ENCODE measurements at places on chromosomes 11 and 22. TPM values are rescaled to one million over a fixed set of nuclear protein-coding genes. Genes with fewer than 3 reads are reported as not detected.

GRCh38 chr11:80519596-80520506, 1079.0 kb upstream of the TENM4 start:
- DNase-seq: no peak

Gene ALG8
- total RNA-seq: 38.2 TPM

DNA sequence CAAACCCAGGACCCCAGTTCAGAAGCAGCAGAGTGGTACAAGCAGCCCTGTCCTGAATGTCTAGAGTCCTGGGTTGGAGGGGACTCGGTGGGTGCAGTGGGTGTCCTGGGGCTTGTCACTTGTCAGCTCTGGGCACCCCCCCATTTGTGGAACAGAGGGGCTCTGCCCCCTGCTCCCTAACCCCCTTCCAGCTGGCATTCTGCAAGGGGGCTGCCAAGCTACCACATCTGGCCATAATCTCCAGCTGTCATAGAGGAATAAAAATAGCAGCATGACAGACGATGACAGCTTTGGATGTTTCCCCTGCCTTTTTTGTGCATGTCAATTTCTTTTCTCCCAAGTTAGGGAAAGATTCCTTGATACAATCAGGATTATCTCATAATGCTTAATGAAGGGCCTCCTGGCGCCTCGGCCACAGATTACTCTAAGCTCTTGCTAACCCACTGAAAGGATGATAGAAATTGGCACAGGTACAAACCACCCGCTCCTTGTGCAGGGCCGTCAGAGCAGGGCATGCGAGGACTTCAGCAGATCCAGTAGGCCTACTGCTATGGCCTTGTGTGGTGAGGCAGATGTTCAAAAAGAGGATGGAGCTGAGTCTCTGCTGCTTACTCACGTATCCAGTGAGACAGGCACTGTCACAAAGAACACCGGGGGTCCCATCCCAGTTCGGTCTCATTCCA, 83.0 kb downstream of the ISX start:
- no peak for DNase-seq

Gene LSP1
- 68.0 TPM for total RNA-seq

- DNase-seq: no peak
These were observed 27.3 kb downstream of the CTR9 start for GRCh38 chr11:10778217-10778970.

Gene WT1
- 66.9 TPM for total RNA-seq

GRCh38 chr11:17013548-17014320, 480 bp downstream of the PLEKHA7 start:
- no peak for DNase-seq

DNA sequence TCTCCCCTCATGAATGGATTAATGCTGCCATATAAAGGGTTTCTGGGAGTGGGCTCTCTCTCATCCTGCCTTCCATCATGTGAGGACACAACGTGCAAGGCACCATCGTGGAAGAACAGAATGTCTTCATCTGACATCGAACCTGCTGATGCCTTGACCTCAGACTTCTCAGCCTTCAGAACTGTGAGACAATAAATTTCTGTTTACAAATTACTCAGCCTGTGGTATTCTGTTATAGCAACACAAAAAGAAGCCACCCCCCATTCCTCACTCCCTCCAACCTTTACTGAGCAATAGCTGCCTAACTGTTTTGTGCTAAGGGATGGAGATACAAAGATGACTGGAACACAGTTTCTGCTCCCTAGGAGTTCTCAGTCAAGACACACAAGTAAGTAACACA, 106.1 kb upstream of the PLET1 start:
- no peak for DNase-seq

DNA sequence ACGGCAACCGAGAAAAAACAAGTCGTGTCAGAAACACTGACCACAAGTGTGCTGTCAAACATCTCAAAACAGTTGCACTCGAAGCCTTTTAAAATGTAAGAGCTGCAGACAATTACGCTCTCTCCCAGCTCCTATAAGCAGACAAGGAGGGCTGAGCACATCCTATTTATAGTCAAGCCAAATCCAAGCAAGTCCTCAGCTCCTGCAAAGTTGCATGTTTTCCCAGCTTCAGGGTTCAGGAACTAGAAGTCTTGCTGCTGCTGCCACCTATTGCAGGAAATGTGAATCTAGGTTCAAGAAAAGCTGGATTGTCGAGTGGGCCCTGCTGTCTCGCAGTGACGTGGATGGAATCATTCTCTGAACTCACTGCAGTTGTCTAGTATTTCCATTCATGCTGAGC, 15.5 kb downstream of the EFCAB6 start:
- no peak for DNase-seq

DNA sequence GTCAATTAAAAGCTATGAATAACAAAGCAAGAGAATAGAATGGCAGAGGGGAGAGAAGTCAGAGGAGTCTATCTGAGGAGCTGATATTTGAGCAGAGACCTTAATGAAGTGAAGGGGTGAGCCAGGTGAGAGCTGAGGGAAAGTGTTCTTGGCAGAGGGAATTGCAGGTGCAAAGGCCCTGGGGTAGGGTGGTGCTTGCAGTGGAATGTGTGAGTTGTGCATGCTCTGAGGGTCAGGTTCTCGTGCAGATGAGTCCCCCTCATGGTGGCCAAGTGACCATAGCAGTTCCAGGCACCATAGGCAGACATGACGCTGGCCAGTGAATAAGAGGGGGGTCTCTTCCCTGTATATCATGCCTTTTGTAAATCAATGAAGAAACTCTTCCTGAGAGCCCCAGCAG, 58.9 kb upstream of the ALX4 start:
- DNase-seq: no peak

Gene TRPM5
- not detected for total RNA-seq

Gene FAM180B
- total RNA-seq: 0.48 TPM

DNA sequence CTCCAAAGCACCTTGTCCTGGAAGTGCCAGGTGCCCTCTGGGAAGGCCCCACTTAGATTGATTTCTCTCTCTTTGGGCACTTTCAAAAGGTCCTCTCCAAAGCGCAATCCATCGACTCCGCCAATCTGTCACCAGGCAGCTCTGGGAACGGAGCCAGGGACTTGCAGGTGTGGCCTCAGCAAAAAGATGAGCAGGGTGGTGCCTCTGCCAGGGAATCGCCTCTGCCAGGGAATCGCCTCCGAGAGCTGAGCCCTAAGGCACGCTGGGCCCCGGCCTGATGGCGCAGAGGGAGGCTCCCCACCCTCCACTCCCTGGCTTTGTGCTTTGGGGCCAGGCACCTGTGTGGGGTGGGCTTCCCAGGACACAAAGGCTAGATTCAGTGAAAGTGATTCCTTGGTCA, 1391.3 kb downstream of the TBC1D22A start:
- no peak for DNase-seq

Gene GNAZ
- total RNA-seq: 25.1 TPM

DNA sequence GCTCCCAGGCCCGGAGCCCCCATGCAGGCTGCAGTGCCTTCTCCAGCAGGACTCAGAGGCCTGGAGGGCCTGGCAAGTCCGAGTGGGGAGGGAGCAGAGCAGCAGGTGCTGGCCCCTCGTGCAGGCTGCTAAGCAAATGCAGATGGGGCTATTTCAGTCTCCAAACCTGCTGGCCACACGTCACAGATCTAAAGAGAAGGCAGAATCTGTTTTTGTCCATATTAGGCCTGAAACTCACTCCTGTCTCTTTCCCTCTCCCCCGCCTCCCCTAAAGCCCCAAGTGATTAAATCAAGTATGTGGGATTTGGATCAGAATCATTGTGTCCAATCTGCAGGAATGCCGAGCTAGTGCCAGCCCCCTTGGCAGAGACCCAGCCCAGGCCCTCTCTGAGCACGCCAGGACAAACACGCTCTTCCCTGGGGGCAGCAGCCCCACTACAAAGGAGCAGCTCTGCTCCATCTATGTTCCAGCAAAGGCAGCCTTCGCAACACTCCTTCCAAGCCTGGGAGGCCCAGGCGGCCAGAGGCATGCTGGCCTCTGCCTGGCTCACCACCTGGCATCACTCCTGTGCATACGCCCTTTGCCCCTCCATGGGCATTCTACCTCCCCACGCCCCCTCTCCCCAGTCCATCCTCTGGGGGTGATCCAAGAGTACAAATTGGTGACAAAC, 26.5 kb downstream of the RPL27A start:
- no peak for DNase-seq

- no peak for DNase-seq
These were observed 1.4 kb downstream of the CDKN1C start for GRCh38 chr11:2883979-2884815.

DNA sequence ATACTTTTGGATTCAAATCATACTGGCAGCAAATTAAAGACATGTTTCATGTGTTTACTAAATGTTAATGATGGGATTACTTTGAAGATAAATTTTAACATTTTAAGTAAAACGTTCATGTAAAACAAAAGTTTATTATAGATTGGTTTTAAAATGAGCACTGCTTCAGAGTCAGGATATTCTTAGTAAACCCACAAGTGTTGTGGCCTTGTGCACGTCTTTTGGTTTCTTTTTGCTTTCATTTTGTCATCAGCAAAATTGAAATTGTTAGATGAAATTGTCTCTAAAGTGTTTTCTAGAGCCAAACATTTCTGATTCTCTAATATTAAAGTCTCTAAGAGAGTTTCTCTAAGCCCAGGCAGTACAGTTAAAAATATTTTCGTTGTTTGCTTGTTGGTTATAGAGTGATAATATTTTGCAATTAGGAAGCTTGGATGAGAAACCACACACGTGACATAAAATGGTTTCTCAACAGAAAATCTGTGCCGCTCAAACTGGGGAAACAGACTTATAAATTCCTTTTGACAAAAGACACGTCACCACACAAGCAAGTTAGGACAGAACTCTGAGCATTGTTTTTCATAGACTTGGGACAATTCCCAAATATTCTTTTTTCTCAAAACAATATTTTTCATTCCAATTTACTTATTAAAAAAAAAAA, 164.4 kb downstream of the TEAD1 start:
- no peak for DNase-seq

Gene KDM4F
- not detected for total RNA-seq

DNA sequence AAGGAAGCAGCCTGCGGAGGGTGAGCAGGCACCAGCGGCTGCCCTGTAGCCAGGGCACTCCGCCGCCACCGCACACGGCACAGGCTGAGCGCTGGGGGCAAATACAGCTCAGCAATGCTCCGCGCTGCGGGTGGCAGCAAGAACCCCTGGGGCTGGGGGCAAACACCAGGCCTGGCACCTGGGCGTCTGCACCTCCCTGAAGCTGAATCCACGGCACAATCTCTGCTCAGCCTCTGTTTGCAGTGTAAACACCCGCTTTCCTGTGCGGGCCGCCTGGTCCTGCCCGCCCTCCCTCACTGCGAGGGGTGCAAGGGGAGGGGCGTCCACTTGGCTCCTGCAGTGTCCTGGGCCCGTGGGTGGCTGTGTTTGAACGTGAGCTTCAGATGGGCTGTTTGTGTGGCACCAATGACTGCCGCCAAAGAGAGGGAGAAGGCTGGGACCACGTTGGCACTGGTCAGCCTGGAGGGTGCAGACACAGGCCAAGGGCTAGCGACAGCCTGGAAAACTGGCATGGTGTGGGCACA, 14.8 kb upstream of the MPPED1 start:
- no peak for DNase-seq

Gene NEFH
- total RNA-seq: 0.46 TPM

DNA sequence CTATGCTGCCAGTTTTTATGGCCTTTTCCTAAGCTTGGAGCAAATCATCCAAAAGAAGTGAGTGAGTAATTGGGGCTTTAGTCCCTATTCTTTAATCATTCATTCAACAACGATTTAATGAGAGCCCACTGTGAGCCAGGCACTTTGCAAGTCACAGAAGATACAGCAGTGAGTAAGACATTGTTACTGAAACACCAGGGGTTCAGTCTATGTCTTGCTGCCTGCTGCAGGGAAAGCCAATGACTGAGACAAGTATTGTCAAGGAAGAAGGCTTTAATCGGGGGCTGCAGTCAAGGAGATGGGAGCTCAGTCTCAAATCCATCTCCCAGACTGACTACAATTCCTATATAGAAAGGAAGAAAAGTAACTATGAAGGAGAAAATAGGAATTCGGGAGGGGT, 228.3 kb downstream of the FAM181B start:
- DNase-seq: no peak

- DNase-seq: no peak
These were observed 876 bp downstream of the NFRKB start for GRCh38 chr11:129894278-129895125.

- no peak for DNase-seq
These were observed 66.1 kb upstream of the THY1 start for GRCh38 chr11:119489087-119489486.

Gene GRAP2
- total RNA-seq: 2.2 TPM

GRCh38 chr11:30938810-30939209, 352.7 kb upstream of the MPPED2 start:
- no peak for DNase-seq

DNA sequence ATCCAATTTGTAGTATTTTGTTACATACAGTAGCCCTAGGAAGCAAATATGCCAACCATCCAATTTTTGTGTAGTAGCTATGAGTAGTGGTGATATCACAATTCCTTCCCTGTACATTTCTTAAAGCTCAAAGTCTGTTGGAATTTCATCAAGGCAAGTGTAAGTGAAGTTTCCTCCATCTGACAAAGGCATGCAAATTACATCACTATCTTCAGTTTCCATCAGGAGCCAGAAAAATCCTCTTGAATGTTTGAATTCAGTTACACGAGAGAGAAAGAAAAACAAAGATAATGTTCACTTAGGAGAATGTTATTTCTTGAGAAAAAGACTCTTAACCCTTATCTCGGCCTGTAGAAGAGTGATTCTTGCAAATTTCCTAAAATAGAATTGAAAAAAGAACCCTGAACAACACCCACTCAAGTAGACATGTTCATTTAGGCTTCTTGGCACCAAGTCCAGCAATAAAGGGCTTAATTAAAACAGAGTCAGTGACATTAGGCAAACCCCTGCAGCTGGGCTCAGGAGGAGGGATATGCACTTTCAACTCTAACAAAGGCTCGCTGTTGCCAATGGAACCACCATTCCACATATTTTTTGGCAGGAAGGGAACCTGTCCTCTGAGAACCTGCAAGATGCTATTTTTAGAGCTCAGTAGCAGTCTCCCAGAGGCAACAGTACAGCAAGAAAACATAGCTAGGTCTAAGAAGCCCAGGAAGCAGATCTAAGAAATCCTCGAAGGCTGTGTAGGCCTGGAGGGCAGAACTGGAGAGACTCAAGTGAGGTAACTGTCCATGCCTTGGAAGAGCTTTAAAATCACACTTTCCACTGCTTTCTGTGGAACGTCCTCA, 144.6 kb downstream of the CCDC81 start:
- no peak for DNase-seq

DNA sequence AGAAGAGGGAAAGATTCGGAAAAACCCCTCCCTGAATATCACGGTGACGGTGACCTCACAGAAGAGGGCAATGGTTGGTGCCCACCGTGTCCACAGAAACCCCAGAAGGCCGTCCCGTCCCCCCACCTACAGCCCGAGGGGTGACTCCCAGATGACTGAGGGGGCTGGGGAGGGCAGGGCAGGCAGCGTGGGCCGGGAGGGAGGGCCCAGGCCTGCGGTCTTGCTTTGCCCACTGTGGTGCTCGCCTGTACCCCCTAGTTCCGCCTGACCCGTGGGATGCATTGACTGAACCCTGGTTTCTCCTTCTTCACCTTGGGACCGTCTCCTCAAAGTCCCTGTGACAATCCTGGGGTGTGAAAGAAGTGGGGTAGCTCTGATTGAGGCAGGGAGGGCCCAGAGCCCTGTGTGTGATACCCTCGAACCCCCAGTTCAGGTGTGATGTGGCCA, 526.7 kb downstream of the BRD1 start:
- no peak for DNase-seq

GRCh38 chr22:42236268-42236667, 34.2 kb downstream of the TCF20 start:
- DNase-seq: no peak
